ENCODE measurements at places on chromosomes 5 and 9.

- no peak for DNase-seq
- no peak overlapping the region for H3K4me3 ChIP-seq
- H3K27me3 ChIP-seq, result no peaks in the 10 kb centered on the region
- H3K27ac ChIP-seq, result no peak overlapping the region
Observed at GRCh38 chr5:27216367-27216950, 178.1 kb upstream of the CDH9 start.

DNA sequence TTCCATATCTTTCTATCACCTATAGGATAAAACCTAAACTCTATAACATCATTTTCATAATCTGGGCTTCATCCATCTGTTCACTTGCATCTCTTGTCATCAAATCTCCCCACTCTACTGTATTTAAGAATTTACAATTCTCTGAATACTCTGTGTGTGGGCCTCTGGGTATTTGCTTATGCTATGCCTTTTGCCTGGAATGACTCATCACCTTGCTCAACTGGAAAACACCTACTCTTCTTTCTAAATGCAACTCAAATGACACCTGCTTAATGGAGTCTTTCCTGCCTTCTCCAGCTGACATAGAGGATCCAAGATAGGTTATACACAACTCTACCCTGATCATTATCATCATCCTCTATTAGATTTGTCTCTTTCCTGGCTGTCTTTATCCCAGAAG is 421.7 kb downstream of the SPATA31D1 start:
- no peak for DNase-seq
- no peaks in the 10 kb centered on the region for H3K4me1 ChIP-seq
- H3K36me3 ChIP-seq, result no peaks in the 10 kb centered on the region
- H3K27me3 ChIP-seq, result no peaks in the 10 kb centered on the region
- H3K27ac ChIP-seq, result no peak overlapping the region

- no peak overlapping the region for H3K27ac ChIP-seq
- H3K4me1 ChIP-seq, result peaks cover 35% of the 10 kb centered on the region
- H3K36me3 ChIP-seq, result no peaks in the 10 kb centered on the region
- no peak overlapping the region for H3K4me3 ChIP-seq
- no peaks in the 10 kb centered on the region for H3K27me3 ChIP-seq
Observed at GRCh38 chr9:20437476-20437875, 184.8 kb downstream of the MLLT3 start.

DNA sequence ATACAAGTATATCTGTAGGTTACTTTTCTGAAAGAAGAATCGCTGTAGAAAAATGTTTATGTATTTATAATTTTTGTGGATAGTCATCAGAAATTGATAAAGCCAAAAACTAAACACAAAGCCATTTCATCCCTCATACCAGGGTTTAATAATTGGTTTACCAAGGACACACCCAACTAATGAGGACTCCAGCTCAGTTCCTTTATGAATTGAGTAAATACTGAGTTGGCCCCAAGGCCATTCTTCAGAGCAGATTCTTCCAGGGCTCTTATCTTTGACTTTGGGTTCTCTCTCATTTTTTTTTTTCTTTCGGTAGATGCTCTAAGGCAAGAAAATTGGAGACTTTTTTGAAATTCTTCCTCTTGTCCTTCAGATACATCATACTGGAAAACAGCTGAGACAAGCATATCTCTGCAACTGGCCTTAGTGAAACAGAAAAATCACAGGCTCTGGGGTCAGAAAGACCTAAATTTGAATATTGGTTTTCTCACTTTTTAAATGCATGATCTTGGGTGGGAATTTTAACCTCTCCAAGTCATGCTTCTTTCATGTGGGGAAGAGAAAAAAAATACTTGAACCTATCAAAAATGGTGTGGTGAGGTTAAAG is 401.8 kb downstream of the ARHGEF28 start:
- DNase-seq, result no peak
- H3K27me3 ChIP-seq, result no peaks in the 10 kb centered on the region
- H3K36me3 ChIP-seq, result no peaks in the 10 kb centered on the region
- H3K4me3 ChIP-seq, result no peak overlapping the region

Data from tibial artery (tissue), 4 donors.